D721Med (cell line): ENCODE measurements at places on chromosomes 6 and 20.

- no peak for DNase-seq
These were observed 34.1 kb downstream of the MEI4 start for GRCh38 chr6:77686931-77687330.

DNA sequence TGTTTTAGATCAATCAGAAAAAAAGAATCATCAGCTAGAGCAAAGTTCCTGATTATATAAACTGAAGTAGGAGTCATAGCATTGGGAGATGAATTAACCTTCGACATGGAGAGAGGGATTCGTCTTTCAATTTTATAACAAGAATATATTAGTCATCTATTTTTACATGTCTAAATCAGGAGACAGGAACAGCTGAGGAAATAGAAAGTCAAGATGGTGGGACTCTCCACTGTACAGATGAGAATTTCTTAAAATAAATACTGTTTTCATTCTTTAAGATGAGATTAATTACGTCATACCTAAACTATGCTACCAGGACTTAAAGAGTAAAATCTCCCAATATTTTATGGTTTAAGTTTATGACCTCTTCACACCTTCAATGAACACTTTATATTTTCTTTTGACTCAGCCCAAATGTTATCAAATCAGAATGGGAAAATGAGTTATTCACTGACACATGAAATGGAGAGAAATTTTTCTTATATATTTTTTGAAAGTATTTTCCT lies 1137.7 kb downstream of the EPHA7 start:
- DNase-seq = no peak

GRCh38 chr6:102853249-102853955 lies 1459.9 kb downstream of the GRIK2 start:
- no peak for DNase-seq

- no peak for DNase-seq
These were observed 110.2 kb downstream of the PHF3 start for GRCh38 chr6:63745784-63746183.

- no peak for DNase-seq
These were observed 69.7 kb upstream of the TOX2 start for GRCh38 chr20:43844778-43845614.

DNA sequence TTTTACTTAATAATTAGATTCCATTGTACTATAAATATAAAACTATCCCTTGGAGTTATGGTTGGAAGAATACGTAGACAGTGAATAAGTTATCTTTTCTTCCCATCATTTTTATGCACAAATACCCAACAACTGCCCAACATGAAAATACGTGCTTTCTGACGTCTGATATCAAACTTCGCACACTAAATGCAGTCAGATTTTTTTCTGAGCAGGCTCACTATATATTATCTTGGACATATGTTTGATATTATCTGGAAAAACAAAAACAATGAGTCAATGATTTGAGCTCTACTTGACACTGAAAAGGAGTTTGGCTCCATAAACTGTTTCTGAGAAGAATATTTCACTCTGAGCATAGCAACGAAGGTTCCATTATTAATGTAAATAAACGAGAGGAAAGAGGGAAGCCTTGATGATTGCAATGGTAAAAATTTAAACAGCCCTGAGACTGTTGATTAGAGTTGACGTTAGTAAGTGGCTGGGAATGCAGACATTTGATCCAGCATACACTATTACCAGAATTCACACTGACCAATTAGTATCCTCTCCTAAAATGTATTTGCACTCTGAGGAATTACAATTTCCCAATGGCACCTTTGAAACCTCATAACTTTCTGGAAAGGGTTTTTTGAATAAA lies 1090.0 kb downstream of the EPHA7 start:
- DNase-seq = no peak

DNA sequence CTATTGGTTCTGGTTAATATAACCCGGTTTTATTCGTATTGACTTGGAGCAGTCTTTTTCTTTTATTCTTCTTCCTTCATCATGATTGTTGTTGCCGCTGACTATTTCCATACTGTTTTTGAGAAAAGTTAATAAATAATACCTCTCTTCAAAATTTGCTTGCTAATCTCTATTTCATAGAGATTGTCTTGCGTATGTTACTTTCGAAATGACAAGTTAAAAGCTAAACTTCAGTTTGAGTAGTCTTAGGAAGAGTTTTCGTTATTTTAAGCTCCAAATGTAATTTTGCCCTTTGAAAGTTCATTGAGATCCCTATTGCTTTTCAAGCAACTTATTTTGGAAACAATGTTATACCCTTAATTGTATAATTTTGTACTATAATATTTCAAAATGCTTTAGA lies 36.4 kb downstream of the DCBLD1 start:
- DNase-seq = no peak

GRCh38 chr6:44265007-44265721 lies at the start of gene NFKBIE:
TSS of gene NFKBIE (minus strand) at chr6:44265551. CDS start at chr6:44265346, 205 bp downstream.
- peak; percentile 94 for DNase-seq

DNA sequence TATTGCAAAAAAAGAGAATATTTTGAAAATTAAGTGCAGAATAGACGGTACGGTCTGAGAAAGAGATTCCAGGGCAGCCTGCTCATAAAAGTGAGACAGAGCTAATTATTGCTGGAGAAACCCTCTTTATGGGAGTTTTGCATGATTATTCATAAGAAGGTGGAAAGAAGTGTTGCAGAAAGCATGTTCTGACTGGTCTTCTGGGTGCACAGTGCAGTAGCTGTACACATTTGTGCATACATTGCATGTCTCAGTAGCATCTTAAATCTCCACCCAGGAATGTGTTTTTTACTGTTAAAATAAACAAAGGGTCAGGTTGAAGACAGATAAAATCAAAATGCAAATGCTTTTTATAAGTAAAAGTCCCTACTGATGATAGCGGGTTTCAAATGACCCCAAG lies 1813.6 kb upstream of the DEFB115 start:
- DNase-seq = no peak

DNA sequence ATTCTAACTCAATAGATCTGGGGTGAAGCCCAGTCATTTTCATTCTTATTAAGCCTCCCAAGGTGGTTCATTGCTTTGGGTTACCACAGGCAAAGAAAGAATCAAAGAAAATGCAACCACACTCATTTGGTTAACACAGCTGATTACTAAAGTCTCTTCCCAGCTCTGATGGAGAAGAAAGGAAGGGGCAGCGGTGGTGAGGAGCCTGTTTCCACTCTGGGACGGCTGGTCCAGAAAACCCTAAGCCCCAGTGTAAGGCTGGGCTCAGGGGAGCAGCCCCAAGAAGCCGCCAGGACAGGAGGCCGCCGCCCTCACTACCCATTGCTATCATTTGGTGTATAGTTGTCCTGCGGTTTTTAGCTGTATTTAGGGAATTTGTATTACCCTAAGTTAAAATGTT lies 226.9 kb downstream of the CD83 start:
- DNase-seq = no peak

- no peak for DNase-seq
These were observed 27.0 kb downstream of the RPRD1B start for GRCh38 chr20:38060536-38060935.

DNA sequence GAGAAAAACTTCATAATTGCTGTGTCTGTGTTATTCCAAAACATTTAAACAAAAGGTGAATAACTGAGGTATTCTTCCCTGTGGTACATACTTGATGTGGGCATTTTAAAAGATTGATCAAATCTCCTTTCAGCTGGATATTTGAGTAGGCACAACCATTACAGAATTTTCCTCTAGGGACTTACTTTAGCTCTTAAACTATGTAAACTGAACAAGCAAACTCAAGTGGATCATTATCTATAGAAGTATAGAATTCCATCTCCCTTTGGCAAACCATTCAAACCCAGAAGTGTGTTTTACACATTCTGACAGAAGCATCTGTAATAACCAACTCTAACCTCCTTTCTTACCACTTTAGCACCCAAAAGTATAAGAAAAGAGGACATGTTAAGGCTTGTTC lies 241.4 kb downstream of the ESR1 start:
- DNase-seq = no peak

- DNase-seq = no peak
These were observed 63.4 kb downstream of the VEGFA start for GRCh38 chr6:43833223-43833995.

- DNase-seq = no peak
These were observed 5.4 kb downstream of the ADA start for GRCh38 chr20:44646023-44646640.

DNA sequence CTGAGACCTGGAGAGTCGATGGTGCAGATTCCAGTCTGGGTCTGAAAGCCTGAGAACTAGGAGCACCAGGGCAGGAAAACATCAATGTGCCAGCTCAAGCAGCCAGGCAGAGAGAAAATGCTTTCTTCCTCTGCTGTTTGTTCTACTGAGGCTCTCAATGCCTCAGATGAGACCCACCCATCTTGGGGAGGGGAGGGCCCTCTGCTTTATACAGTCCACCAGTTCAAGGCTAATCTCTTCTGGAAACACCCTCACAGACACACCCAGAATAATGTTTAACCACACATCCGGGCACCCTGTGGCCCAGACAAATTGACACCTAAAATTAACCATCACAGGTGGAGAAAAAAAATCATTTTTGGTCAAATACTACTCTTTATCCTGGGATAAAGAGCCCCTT lies 89.3 kb upstream of the SLC22A23 start:
- DNase-seq = no peak

GRCh38 chr6:2127484-2127911 lies 117.9 kb downstream of the GMDS start:
- no peak for DNase-seq

DNA sequence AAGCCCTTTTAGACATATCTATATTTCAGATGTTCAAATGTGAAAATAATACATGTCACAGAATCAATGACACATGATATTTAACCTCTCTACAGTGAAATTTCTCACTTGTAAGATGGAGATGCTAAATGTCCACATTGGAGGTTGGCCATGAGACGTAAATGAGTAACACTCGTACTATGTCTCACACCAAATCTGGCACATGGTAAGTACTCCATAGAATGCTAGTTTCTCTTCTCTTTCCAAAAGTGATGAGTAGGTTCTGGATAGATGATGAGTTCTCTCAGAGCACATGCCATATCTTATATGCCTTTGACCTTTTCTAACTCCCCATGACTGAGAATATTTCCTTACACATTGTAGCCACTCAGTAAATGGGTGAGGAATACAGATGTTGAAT lies 17.7 kb downstream of the GFOD1 start:
- no peak for DNase-seq

DNA sequence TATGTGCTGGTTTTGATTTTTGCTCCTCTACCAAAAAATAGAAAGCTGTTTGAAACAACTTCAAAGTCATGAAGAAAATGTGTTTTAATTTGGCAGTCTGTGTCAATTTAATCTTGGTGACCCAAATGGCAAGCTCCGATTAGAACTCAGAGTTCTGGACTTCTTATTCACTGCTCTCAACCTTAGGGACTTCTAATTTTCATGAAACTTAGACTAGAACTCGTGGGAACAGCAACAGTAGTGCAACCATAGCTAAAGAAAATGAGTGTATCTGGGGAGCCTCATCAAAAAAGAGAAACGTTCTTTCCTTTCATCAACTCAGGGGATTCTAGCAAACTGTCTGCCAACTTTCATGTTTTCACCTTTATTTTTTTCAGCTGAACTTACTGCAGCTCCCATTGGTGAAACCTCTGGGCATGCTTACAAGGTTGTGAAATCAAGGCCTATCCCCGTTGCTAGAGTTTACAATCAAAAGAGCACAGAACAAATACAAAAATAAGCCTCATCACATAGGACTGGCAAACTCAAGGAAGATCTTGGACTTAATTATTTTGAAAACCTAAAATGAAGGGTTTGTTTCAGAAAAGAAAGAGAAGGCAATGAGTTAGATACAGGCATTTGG lies 114.0 kb upstream of the HSF2 start:
- DNase-seq = no peak

- no peak for DNase-seq
These were observed 11.1 kb downstream of the ULBP1 start for GRCh38 chr6:149974825-149975224.

- DNase-seq = no peak
These were observed 125.1 kb downstream of the TOX2 start for GRCh38 chr20:44039741-44040140.

- no peak for DNase-seq
These were observed 58.5 kb downstream of the AHI1 start for GRCh38 chr6:135438907-135439535.

DNA sequence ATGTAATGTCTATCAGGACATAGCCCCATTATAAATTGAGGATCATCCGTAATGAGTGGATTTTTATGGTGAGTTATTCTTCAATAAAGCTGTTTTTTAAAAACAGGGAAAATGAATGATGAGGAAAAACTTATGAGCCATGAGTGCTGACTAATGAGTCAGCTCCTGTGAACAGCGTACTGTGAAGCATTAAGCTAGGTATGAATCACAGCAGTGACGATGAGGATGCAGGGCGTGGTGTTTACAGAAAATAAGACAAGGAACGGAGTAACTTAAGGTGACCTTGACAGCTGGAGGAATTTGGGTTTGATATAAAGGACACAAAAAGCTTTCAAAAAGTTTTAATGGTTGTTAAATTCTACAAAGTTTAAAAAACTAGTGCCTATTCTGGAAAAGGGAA lies 96.3 kb downstream of the FOXF2 start:
- DNase-seq = no peak

DNA sequence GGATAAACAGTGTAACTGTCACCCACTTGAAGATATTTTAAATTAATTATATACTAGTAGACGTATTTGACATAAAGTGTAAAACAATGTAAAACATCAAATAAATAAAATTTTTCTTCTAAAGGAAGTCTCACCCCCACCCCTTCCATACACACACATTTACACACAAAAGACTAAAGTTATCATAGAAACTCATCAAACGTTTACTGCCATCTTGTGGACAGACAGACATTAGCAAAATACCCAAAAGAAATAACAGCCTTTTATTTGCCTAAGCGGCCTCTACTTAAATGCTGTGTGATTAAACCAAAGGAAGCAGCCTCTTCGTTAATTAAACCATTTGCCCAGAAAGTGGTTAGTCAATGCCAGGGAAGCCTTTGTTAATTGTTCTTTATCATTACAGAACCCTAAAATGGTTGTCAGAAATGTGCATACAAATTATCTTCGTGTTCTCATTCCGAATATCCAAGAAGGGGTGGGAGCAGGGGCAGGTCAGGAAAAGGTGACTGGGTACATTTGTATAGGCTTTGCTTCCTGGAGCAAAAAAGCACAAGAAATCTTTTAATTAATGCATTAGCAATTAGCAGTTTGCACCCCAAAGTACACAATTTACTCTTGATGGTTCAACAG lies 176.2 kb upstream of the SASH1 start:
- DNase-seq = no peak

- DNase-seq = no peak
These were observed 14.9 kb downstream of the RCAN2 start for GRCh38 chr6:46476301-46476700.

GRCh38 chr6:133891927-133892812 lies 3.3 kb downstream of the TCF21 start:
- no peak for DNase-seq

DNA sequence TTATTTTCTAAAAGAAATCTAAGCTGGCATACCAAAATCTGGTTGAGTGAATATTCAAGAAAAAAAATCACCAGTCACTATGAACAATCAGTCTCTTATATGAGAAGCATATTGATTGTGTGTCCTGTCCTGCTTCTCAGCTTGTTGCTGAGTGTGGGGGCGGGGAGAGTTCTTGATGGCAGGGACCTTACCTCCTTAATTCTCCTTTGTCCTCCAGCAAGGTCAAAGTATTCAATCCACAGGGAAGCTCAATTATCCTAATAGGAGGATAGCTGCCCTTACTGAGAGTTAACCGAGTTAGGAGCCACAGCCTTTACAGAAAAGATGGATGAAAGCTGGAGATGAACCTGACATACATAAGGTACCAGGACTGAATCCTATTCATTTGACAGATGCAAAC lies 154.0 kb downstream of the LY86 start:
- DNase-seq = no peak
